ENCODE measurements at places on chromosomes 5 and 9. TPM values are rescaled to one million over a fixed set of nuclear protein-coding genes. Genes with fewer than 3 reads are reported as not detected.

DNA sequence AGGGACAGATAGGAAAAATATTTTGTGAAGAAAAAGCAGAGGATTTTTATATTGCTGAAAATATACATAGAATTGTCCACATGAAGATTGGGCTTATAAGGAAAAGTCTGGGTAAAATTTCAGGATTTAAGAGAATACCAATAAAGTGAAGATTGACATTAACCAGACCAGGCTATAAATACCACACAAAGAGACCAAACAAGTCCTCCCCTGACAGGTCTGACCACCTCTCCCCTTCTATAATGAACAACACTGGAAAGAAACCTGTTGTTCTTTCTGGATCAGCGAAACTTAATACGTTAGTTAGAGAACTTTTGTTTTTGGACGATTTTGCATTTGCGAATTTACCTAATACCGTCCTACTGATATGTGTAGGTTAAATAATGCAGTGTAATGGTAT is 138.3 kb downstream of the ISL1 start:
- DNase-seq: no peak

DNA sequence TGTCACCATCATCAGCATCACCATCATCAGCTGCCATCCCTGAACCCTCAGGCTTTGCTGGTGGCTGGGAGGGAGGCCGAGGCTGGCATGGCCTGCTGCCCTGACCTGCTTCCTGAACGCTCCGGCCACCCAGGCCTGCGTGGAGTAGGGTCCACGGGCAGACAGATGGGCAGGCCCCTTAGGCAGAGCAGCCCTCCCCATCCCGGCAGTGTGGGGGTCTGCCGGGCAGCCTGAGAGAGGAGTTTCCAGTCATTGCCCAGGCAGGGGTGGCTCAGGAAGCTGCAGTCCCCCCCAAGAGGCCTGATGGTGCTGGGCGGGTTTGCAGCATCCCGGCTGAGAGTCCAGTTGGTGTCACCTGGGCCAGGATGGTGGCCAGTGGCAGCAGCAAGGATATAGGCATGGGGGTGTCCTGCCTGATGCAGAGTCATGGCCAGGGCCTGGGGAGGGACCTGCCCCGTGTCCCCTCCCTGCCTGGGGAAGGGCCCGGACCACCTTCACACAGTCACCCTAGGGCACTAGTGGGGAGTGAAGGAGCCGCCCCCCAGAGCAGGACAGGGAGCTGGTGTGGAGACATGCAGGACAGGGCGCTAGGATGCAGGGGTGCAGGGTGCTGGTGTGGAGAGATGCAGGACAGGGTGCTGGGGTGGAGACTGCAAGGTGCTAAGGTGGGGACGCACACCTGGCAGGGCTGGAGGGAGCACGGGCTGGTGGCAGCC is 7.7 kb upstream of the EGFL7 start:
- DNase-seq: no peak

SREK1IP1 gene
- 16.1 TPM for polyA plus RNA-seq

- no peak for DNase-seq
These were observed 25.1 kb downstream of the PDGFRB start for GRCh38 chr5:150130493-150130922.

- no peak for DNase-seq
These were observed 405.6 kb downstream of the GABRG2 start for GRCh38 chr5:162473041-162473714.

- DNase-seq: no peak
These were observed 77.4 kb downstream of the NR2F1-AS1 start for GRCh38 chr5:93503598-93504067.

DNA sequence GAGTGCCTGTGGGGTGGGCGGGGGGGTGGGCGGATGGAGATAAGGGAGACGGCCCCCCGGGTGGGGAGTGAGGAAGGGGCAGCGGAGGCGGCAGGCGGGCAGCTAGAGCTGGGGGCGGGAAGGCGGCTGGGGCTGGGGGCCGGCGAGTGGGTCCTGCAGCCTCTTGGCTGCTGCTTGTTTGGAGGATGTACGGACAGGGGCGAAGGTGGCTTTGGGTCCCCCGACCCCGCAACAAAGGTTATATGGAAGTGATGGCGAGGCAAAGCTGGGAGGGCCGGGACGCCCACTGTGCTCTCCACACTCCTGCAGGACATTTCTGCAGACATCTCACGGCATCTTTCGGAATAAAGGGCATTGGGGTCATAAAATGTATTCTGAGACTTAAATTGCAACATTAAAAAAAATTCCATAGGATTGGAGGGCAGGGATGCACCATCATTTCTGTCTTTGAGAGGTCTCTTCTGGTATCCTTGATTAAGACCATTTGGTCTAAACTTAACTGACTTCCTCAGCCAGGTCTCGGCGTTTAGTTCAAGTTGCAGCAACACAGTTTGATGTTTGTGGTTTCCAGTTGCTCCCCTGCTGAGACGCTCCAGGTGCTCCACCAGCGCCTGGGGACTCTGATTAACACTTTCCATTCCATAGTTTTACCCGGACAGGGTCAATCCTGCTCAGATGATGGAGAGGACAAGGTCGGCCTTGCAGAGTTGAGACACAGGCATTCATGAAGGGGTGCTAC is 101.6 kb upstream of the SSBP2 start:
- no peak for DNase-seq

SH3GL2 gene
- polyA plus RNA-seq: 4.5 TPM

DNA sequence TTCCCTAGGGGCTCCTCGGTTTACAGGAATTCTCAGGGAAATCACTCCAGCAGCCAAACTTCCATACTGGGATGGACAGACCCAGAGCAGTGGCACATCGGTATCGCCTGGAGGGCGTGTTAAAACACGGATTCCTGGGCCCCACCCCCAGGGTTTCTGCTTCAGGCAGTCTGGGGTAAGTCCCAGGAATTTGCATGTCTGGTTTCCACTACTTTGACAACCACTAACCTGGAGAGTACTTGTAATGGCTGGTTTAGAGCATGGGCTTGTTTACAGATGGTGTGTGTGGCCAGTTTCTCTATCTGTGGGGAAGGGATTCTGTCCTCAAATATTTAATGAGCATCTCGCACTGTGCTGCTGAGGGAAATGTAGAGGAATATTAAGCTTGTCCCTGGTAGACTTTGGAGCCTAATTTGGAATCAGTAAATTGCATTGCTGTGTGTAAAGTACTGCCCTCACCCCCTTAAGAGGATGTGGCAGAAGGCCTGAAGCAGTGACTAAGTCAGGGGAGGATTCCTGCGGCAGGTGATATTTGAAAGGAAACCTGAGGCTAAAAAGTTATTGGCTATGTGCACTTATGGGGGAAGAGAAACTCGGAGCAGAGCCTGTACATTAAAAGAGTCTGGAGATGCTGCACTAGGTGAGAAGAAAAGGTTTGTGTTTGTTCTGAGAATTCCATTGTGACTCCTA is 18.6 kb upstream of the TJP2 start:
- no peak for DNase-seq

FAM163B gene
- polyA plus RNA-seq: not detected

- DNase-seq: no peak
These were observed 3.2 kb downstream of the WHRN start for GRCh38 chr9:114501796-114502682.

C5orf63 gene
- 8.8 TPM for polyA plus RNA-seq

- no peak for DNase-seq
These were observed 7.9 kb upstream of the NR4A3 start for GRCh38 chr9:99813739-99814138.

ITK gene
- polyA plus RNA-seq: 0.17 TPM

LYRM7 gene
- polyA plus RNA-seq: 18.1 TPM

DNA sequence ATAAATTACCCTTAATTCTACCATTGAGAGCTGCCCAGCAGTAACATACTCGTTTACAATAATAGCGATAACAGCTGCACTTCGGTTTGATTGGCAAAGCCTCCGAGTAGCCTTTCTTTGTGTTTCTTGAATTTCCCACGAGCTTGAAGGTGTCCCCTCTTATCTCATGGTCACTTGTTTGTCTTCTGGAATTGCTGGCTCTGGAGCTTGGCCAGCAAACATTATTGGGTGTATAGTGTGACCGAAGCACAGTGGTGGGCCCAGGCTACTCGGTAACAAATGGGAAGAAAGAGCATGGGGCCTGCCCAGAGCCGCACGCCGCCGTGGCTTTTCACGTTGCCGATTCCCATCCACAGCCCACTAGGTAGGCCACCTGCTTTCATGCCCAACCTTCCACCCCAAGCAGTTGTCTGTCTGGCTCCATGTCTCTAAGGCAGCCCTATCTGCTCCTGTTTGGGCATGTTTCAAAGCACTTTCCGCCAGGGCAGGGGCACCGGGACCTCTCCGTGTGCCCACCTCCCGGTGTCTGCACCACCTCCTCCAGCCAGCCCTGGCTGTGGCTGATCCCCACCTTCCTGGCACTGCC is 8.7 kb downstream of the STKLD1 start:
- DNase-seq: no peak

Data from left renal pelvis (tissue), 4 donors.